ENCODE measurements at places on chromosomes 16 and 17. TPM values are rescaled to one million over a fixed set of nuclear protein-coding genes. Genes with fewer than 3 reads are reported as not detected.

The DYNLL2 gene
- polyA plus RNA-seq = 75.6 TPM

The CD300LB gene
- 0.17 TPM for polyA plus RNA-seq

GRCh38 chr16:87918338-87918737, 18.0 kb downstream of the CA5A start:
- DNase-seq = no peak

The ITGAX gene
- 0.51 TPM for polyA plus RNA-seq

The CASKIN2 gene
- polyA plus RNA-seq = 32.7 TPM

GRCh38 chr16:3138342-3138741, 3.5 kb downstream of the ZNF213 start:
- no peak for DNase-seq

DNA sequence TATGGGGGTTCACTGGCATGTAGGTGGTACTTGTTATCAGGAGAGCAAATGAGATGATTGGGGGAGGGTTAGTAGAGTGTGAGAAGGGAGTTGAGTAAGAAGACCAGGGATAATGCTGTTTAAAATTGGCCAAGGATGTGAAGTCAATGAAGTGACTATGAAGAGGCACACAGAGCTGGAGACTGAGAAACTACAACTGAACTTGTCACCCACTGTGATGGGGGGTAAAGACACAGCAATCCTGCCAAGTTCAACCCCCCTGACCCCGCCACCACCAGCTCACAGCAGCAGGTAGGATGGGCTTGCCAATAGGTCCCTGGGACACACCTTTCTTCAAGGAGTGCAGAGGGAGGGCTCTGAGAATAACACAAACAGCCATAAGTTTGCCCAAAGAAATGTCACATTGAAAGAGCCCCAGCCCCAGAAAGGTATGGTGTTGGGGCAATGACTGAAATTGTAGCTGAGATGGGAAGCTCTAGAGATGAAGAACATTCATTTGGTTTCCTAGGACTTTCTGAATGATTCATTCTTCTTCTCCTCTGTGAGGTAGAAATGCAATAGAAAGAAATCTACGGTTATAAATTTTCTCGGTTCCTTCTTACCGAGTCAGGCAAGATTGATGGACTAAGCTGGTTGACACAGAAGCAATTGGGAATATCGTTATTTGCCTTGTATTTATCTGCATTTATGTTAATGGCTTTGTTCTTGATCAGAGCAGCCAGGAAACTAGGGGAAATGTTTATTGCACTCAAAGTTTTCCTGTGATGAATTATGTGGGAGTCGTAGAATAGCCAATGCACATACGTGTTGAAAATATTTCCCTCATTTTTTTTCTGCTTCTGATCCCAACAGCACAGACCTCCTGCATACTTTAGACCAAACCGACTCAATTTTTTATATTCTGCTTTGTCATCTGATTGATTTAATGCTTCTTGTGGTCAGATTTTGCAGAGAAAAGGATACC, 595.2 kb upstream of the CDH11 start:
- peak; percentile 38 for DNase-seq

The CPNE7 gene
- polyA plus RNA-seq = 5.6 TPM

DNA sequence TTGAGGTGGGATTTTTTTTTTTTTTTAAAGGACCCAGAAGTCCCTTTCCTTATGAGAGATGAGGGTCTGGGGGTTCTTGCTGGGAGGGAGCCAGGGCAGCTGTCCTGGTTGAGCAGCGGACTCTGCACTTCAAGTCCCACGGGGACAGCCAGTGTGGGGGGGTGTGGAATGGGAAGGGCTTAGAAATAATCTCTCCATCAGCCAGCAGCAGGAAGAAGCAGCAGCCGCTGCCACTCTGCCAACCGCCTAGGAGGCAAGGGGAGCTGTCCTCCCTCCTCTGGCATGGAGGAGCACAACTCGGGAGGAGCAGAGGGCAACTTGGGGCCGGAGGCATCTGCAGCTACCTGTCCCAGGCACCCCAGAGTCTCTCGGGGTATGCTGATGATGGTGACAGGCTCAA, at the start of gene KCNG4:
KCNG4 (minus strand) TSS at position 104 of the 400 bp plus-strand sequence. CDS start 2,527 bp downstream, outside the sequence.
- no peak for DNase-seq

DNA sequence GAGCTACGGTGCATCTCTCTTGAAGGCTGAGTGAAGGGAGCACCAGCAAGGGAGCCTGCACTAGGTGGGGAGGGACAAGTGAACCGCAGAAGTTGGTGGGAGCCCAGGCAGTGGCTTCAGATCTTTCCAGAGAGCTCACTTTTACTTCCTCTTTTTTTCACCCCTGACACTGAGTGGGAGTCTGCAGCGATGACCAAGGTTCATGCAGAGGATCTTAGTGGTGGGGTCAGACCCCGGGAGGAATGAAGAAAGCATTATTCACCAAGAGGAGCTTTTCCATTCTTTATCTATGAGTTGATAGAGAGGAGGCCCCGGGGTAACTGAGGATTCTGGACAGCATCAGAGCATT, 3.0 kb upstream of the CCL2 start:
- DNase-seq = no peak

DNA sequence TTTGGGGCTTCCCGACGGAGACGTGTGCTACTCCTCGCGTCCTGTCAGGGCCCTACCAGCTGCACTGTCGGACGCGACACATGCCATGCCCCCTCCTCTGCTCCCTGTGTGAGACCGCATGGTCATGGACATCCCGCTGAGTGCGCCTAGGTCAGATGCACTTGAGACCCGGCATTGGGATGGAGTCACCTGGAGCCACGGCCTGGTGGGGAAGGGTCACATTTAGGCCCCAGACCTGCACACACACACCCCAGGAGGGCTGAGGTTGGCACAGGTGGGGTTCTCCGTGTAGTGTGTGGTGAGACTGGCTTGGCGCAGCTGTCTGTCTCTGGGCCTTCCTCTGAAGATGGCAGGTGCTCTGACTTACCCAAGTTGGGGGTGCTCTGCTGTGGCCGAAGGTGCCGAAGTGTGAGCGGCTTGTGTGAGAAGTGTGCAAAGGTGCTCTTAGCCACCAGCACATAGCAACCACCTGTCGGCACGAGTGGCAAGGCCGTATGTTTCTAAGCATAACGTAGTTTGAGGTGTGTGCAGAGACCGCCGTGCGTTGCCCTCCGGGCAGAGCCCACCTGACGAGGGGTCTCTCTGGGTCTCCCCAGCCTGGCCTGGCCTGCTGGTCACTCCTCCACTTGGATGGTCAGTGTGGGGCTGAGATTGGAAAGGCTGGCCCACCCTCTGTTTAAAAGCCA, 108.6 kb downstream of the BANP start:
- DNase-seq = no peak

DNA sequence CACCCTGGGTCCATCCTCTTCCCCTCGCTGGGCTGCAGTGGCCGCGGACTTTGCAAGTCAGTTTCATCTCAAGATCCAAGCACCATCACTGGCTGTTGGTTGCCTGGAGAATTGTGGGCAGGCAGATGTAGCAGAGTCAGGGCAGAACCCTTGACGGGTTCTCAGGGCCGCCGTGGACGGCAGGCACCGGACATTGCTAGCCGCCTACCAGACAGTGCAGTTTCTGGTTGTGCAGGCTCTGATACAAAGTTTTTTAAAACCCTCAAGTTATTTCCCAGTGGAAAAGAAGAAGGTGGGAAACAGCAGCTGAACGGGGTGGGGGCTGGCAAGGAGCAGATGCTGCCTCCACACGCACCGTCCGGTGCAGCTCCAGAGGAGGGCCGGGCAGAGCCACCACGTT, 3.4 kb downstream of the MAPK8IP3 start:
- no peak for DNase-seq

The PPL gene
- polyA plus RNA-seq = 31.5 TPM

The SULT1A1 gene
- 21.9 TPM for polyA plus RNA-seq

GRCh38 chr17:64320613-64321553, 57.8 kb upstream of the TEX2 start:
- DNase-seq = peak; percentile 62

GRCh38 chr16:27334838-27335237, 21.1 kb downstream of the IL4R start:
- no peak for DNase-seq

DNA sequence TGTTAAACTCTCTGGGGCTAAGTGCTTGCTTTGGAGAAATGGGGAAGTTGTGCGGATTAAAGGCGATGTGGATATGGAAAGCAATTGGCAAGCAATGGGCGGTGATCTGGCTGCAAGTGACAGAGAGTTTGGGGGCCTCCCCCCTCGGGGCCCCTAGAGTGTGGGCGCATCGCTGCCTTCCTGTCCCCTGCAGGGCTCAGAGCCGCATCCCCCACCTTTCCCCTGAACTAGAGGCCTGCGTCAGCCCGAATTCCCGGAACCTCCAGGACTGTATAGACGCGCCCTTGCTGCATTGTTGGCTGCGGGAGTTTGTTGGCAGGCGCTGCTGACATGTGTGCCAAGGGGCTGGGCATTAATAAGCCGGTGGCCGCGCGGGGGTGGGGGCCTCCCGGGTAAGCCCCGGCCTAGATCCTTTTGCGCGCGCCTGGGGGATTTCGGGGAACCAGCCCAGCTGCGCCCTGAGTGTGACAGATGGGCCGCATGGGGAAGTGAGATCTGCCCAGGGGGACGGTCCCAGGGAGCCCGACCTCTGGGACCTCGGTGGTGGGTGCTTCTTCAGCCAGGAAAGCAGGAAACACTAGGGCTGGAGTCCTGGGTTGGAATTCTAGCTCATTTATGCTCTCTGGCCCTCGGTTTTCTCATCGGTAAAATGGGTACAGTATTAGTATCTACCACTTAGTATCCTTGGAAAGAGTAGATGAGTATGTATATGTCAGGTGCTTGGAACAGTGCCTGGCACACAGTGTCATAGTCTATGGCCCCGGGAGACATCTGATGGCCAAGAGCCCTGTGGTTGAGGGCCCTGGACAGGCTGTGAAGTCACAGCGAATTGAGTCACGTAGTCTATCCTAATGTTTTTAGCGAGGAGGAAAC, 1.0 kb downstream of the EEF2K start:
- no peak for DNase-seq

The VMO1 gene
- 0.65 TPM for polyA plus RNA-seq

DNA sequence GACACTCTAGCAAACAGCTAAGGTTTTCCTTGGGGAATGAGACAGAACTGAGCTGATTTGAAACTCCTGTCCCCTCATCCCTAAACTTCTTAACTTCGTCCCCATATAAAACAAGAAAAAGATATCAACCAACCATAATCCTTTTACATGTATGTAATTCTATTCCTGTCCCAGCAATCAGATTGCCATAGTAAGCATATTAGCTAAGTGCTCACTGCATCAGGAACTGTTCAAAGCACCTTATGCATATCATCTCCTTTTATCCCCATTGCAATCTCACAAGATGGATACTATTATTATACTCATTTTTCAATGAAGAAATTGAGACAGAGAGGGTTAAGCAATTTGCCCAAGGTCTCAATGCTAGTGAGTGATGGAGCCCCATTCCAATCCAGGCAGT, 6.8 kb downstream of the KIF18B start:
- no peak for DNase-seq

DNA sequence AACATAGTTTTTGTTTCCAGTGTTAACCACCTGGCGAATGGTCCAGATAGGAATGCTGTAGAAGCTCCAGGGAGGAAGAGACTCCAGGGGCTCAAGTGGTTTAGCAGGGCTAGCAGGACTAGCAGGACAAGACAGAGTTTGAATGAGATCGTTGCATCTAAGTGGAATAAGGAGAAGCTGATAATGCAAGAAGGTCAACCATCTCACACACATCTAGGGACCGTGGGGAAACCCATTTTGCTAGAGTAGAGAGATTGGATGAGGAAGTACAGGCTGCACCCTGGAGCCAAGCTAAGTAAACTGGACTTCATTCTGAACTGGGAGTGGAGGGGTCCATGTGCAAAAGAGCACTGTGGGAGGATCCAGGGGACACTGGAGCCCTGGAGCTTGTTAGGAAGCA, 86.1 kb upstream of the HSBP1 start:
- DNase-seq = no peak

- DNase-seq = no peak
Measured at GRCh38 chr17:39217734-39218369, 7.9 kb downstream of the STAC2 start.

DNA sequence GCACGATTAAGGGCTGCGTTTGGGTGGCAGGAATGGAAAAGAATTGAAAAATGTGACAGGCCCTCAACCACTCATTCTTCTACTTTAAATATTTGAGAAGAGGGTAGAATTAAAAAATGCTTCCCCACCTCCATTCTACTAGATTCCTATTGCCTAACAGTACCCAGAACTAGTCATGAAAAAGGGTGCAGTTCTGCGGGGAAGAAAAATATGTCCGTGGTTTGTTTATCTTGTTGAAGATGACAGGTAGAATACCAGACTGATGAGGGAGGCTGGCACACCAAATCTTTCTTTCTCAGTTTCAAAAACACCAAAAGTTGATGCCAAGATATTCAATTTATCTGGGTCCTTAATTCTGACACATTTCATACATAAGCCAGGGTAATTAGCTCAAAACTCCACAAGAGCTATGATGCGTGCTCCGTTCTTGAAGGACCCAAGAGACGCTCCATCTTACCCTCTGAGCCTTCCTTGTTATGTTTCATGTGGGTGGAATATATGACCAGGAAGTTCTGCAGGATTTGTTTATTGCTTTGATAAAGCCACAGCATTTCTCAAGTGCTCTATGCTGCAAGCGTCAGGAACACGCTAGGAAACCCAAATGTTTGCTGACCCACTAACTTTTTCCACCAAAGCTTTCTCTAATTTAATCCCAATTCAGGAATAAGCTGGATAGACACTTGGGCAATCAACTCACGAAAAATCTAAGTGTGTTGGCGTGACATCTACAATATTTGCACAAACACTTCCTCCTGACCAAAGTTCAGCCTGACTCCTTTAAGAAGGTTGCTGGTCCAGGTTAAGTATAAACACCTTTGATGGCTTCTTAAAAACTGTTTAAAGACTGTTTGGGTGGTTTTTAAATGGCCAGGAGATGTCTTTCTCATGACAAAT, 20.6 kb upstream of the GAN start:
- DNase-seq = no peak

Measured in renal pelvis (tissue), 12 donors.